ENCODE measurements at places on chromosomes 6 and 20. TPM values are rescaled to one million over a fixed set of nuclear protein-coding genes. Genes with fewer than 3 reads are reported as not detected.
A peak's percentile ranks its signal among the peaks of the same experiment; 100 is the strongest.

- H3K4me1 ChIP-seq, result no peaks in the 10 kb centered on the region
- H3K27ac ChIP-seq, result no peak overlapping the region
- no peak for DNase-seq
- H3K4me3 ChIP-seq, result no peak overlapping the region
- no peaks in the 10 kb centered on the region for H3K36me3 ChIP-seq
- peaks cover 7% of the 10 kb centered on the region for H3K27me3 ChIP-seq
Observed at GRCh38 chr20:24411003-24411833, 58.2 kb upstream of the SYNDIG1 start.

- H3K27ac ChIP-seq, result no peak overlapping the region
- H3K4me1 ChIP-seq, result no peaks in the 10 kb centered on the region
- H3K4me3 ChIP-seq, result no peak overlapping the region
- H3K27me3 ChIP-seq, result no peaks in the 10 kb centered on the region
- DNase-seq, result no peak
- H3K36me3 ChIP-seq, result no peaks in the 10 kb centered on the region
Observed at GRCh38 chr6:27966044-27966443, 9.0 kb downstream of the OR2B6 start.

DNA sequence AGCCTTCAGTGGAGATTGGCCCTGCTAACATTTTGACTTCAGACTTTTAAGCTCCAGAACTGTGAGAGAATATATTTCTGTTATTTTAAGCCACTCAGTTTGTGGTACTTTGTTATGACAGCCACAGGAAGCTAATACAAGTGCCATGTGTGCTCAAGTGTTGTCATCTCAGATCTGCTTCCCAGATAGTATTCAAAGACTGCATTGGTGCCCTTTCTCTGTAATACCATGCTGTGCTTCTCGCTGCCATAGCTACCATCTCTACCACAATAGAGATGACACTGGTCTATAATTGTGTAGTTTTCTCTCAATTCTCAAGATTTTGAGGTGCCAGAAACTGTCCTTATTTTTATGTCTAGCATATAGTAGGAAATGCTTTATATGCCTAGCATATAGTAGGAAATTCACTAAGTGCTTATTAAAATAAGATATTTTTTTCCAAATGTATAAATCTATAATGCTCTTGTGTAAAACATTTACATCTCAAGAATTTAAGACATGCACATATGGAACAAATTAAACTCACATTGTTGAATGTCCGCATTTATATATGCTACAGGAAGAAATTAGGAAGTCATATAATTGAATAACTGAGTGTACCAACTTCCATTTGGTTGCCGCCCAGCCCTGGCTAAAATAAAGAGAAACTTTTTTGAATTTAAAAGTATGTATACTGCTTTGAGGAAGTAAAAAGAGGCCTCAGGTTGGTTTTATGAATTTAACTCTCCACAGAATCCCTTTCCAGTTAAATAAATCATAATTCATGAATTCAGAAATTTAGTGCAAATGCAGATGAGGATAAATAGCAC is 77.6 kb downstream of the TPBG start:
- H3K27ac ChIP-seq, result no peak overlapping the region
- no peak overlapping the region for H3K4me3 ChIP-seq
- no peak for DNase-seq

- no peak overlapping the region for H3K4me3 ChIP-seq
- peak overlapping the region; percentile 1 for H3K27ac ChIP-seq
- peaks cover 23% of the 10 kb centered on the region for H3K4me1 ChIP-seq
- peaks cover 21% of the 10 kb centered on the region for H3K36me3 ChIP-seq
- no peaks in the 10 kb centered on the region for H3K27me3 ChIP-seq
Observed at GRCh38 chr6:156912431-156912830, 135.3 kb downstream of the ARID1B start.

GRCh38 chr6:113776998-113777397 is 80.1 kb upstream of the MARCKS start:
- peak overlapping the region; percentile 15 for H3K4me3 ChIP-seq
- H3K36me3 ChIP-seq, result no peaks in the 10 kb centered on the region
- peak overlapping the region; percentile 23 for H3K27ac ChIP-seq
- no peaks in the 10 kb centered on the region for H3K27me3 ChIP-seq
- H3K4me1 ChIP-seq, result peaks cover 24% of the 10 kb centered on the region

Gene USP49
- 13.2 TPM for total RNA-seq

Gene ARMH2
- total RNA-seq, result not detected

DNA sequence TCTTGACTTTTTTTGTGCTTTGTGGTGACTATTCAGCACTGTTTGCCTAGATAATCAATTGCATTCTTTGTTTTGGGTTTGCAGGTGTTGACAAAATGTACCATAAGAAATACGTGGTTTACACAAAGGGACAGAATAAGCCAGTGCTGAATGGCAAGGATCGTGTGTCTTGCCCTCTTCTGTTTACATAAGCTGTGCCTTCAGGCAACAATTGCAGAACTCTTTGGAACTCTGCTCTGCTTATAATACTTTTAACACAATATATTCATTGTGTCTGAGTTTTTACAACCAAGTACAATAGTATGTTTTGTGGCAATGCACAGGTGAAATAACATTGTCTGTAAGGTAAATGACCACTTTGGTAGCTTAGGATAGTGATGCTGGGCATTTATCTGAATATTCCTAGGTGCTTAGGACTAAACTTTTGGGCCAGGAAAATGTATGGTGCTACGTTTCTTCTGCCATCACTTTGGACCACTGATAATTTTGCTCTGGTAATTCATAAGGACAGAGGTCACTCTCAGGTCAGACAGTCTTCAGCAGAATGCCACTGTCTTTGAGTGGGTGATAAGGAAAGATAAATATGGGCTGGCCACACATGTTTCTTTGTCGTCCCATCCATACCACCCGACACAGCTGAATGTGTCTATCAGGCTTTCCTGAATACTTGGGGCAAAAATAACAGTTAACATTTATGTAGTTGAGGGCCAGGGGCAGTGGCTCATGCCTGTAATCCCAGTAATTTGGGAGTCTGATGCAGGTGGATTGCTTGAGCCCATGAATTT is 344.6 kb upstream of the IMPG1 start:
- no peak for DNase-seq
- no peaks in the 10 kb centered on the region for H3K36me3 ChIP-seq
- H3K27me3 ChIP-seq, result peaks cover 3% of the 10 kb centered on the region
- no peak overlapping the region for H3K27ac ChIP-seq

Gene TGM3
- 1.5 TPM for total RNA-seq

DNA sequence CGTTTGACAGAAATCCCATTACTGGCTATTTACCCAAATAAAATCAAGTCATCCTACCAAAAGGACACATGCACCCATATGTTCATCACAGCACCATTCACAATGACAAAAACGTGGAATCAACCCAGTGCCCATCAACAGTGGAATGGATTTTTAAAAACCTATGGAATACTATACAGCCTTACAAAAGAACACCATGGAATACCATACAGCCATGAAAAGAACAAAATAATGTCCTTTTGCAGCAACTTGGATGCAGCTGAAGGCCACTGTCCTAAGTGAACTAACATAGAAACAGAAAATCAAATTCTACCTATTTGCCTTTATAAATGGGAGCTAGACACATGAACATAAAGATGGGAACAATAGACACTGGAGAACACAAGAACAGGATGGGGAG is 17.4 kb upstream of the IPCEF1 start:
- peaks cover 11% of the 10 kb centered on the region for H3K4me1 ChIP-seq
- DNase-seq, result no peak
- H3K36me3 ChIP-seq, result no peaks in the 10 kb centered on the region
- H3K27ac ChIP-seq, result no peak overlapping the region
- no peaks in the 10 kb centered on the region for H3K27me3 ChIP-seq
